ENCODE measurements at places on chromosomes 6 and 20. TPM values are rescaled to one million over a fixed set of nuclear protein-coding genes. Genes with fewer than 3 reads are reported as not detected.

Gene VPS52
- 39.9 TPM for total RNA-seq

Gene TRAM2
- total RNA-seq, result 17.7 TPM

Gene MYCT1
- 0.55 TPM for total RNA-seq

Gene GSTA2
- not detected for total RNA-seq
